Right cardiac atrium (tissue), 5 donors: ENCODE measurements at places on chromosomes 11 and 22.

DNA sequence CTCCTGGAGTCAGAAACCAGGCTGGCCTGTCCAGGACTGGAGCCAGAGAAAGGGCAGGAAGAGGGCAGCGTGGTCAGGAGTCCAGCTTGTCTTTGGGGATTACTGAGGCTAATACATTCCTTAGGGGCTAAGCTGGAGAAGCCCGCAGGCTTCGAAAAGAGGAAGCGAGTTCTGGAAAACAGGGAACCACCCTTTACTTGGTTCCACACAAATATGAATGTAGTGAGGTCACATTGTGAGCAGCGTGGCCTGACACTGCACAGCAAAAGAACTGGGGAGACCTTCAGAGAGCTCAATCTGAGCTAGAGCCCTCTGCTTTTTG is 132.3 kb downstream of the CEP164 start:
- DNase-seq = no peak

GRCh38 chr11:83656796-83657330 is 370.7 kb upstream of the CCDC90B start:
- DNase-seq = no peak

- DNase-seq = no peak
These were observed 128.8 kb downstream of the ST3GAL4 start for GRCh38 chr11:126484266-126484665.

DNA sequence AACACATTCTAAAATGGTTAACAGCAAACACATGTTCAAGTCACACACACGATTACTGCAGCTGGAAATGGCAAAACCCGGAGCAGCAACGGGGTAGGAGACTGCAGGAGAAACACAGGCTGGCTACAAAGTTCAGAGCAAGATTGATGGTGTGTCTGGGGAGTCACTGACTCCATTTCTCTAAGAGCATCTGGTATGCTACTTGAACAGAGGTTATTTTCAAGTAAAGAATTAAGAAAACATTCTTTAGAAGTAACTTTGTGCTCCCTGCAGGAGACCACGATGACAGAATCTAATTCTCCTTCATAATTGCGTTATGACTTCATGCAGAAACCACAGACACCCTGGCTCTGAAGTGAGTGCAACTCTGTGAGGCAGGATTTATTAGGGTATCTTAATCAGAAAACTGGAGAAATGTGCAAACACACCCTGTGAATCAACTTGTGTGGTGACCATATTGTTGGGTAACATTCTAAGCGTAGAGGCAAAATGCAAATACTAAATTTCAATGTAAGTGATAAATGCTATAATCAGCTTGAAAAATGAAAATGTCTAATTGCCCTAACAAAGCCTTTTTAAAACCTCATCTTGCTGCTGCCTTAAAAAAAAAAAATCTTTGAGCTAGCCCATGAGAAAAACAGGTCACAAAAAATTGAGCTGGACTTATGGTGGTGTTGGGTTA is 303.0 kb downstream of the CADM1 start:
- no peak for DNase-seq

- DNase-seq = no peak
These were observed 21.8 kb downstream of the NF2 start for GRCh38 chr22:29625090-29625825.

DNA sequence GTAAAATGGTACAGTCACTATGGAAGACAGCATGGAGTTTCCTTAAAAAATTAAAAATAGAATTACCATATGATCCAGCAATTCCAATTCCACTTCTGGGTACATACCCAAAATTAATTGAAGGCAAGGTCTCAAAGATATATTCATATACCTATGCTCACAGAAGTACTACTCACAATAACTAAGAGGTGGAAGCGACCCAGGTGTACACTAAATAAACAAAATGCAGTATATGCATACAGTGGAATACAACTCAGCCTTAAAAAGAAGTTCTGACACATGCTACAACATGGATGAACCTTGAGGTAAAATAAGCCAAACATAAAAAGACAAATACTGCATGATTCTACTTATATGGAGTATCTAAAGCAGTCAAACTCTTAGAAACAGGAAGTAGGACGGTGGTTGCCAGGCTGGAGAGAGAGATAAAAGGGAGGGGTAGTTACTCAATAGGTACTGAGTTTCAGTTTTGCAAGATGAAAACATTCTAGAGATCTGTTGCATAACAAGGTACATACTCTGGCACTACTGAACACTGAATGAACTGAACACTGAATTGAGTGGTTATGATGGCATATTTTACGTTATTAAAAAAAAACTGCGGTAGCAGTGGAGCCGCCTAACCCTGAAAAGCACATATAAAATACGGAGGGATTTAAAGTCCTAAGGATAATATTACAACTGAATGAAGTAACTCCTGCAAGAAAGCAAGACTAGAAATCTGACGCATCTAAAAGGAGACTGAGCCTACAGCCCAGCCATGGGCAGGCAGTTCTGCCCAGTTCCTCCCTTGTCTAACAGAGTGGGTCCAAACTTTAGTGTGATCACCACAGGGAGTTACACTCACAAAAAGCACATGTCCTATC is 12.8 kb downstream of the DGCR2 start:
- DNase-seq = no peak

- no peak for DNase-seq
These were observed 745.9 kb upstream of the TENM4 start for GRCh38 chr11:80186692-80187091.

- DNase-seq = no peak
These were observed 57.9 kb downstream of the C11orf58 start for GRCh38 chr11:16796311-16796710.

- no peak for DNase-seq
These were observed 53.9 kb downstream of the NCAM1 start for GRCh38 chr11:113015098-113015455.

GRCh38 chr11:81098471-81098870 is 1635.2 kb downstream of the FAM181B start:
- DNase-seq = no peak

DNA sequence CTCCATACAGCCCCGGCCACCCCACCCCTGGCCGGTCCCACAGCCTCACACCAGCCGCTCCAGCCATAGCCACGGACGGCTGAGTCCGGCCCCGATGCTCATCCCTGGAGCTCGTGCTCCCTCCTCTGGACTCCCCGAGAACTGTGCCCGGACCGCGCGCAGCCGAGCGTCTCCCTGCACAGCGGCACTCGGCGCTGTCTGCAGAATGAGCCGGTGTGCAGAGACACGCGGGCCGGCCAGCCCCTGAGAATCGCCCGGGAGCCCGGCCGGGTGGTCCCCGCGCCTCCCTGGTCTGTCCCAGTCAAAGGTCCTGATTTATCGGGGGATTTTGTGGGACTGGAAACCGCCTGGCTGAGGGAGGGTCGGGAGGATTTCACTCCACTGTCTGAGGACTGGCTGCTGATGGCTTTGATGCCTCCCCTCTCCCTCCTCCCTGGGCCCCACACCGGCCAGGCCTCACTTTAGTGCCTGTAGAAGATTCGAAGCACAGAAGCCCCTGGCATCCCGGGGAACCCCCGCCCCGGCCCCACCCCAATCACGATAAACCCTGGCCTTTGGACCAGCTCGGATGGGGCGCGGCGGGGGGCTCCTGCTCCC is 102.7 kb downstream of the BRD1 start:
- peak; percentile 49 for DNase-seq

GRCh38 chr11:69299572-69299971 is 5.6 kb downstream of the MYEOV start:
- no peak for DNase-seq

- DNase-seq = no peak
These were observed 7.4 kb downstream of the C1QTNF6 start for GRCh38 chr22:37180531-37181231.

DNA sequence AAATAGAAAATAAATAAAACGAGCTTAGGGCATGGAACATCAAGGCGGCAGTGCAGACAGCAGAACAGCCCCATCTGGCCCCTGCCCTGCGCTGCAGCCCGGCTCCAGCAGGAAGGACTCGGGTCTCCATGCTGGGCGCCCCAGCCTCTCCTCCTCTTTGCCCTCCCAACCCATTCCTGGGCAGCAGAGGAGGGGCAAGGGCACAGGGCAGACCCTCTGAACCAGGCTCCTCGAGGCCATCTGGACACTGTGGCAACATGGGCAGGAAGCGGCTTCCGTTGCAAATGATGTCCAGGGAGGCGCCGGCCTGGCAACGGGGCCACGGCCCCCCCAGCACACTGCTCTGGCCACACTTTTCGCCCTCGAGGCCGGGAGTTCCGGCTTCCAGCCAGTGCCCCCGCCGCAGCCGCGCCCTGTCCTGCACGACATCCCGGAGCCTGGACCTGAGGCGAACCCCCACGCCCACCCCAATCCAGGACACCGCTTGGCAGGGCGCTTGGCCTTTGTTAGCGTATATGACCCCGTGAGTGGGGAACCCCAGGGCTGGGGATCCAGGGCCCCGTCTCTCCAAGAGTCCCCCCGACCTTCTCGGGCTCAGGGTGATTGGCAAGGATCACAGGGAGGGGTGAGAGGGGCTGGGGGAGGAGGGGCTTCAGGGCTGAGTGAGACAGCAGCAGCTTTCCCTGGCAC is 192.1 kb downstream of the IGLL1 start:
- DNase-seq = no peak

- no peak for DNase-seq
These were observed 84.7 kb upstream of the HEPHL1 start for GRCh38 chr11:93936460-93936859.

GRCh38 chr11:76632492-76632891 is 38.1 kb downstream of the LRRC32 start:
- DNase-seq = no peak

DNA sequence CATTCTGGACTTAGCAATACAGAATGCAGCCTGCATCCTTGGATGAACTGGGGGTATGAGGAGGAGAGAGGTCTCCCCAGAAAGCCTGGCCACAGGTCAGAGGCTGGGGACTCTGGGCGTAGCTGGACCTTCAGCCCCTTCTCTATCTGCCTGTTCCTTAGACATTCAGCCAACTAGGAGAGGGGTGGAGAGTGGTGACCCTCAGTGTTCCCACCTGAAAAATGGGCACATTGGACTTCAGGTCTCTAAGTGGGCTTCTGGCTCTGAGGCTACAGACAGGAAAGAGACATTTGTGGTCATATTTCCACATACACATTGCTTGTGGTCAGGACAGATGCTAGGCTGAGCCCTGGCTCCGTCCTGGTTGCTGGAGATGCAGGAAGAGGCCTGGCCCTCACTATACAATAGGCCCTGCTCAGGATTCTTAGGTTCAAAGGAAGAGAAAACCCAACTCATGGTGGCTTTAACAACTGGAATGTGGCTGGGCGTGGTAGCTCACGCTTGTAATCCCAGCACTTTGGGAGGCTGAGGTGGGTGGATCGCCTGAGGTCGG is 30.1 kb upstream of the CBX7 start:
- no peak for DNase-seq

DNA sequence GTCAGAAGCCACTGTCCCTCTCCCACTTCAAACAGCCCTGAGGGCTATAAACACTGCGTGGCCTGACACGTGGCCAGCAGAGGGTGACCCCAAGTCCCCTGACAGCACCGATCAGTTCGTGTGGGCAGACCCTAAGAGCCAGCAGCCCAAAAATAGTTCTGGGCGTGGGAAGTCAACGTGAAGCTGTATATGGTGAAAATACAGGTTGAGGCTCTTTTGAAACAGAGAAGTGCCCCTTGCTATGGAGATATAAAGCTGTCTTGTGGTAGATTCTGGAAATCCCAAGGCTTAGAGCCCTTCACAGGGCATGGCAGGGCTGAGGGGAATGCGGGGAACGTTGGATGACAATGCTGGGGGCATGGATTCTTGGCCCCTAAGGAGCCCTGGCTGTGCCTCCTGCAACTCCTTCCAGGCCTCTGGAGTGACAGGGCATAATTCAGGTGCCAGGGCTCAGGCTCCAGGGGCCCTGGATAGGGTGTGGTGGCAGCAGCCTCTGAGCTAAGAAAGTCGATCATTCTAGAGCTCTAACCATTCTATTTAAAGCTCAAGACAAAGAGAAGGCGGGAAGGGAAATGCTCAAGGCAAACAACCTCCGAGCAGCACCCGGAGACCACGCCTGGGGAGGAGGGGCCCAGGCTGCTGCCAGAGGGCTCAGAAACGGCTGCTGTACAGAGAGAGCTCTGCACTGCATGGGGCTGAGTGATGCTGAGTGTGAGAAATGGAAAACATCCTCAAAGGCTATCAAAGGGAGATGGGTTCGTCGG is 60.4 kb upstream of the CD5 start:
- DNase-seq = peak; percentile 74

GRCh38 chr11:47413351-47413750 is 5.0 kb downstream of the SLC39A13 start:
- no peak for DNase-seq

- no peak for DNase-seq
These were observed 29.3 kb downstream of the SHANK2 start for GRCh38 chr11:71223081-71223405.

DNA sequence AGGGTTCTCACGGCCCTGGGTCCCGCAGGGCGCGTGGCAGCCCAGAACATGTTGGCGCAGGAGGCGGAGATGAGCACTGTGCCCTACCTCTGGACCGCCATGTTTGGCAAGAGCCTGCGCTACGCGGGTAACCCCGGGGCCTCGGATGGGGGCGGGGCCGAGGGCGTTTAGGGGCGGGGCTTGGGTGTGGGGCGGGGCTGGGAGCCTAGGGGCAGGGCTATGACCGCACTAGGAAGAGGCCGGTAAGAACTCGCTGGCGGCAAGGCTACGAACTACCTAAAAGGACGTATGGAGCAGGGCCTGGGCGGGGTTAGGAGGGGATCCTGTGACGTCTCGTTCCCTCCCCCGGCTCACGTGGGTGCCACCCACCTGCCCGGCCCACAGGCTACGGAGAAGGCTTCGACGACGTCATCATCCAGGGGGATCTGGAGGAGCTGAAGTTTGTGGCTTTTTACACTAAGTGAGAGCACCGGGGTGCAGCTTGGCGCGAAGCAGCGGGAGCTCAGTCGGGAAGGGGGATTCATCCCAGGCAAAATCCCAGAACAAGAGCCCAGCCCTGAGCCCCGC is 2.8 kb upstream of the LZTR1 start:
- peak; percentile 88 for DNase-seq

- DNase-seq = no peak
These were observed 25.9 kb upstream of the POU2AF3 start for GRCh38 chr11:111272420-111272819.

GRCh38 chr11:86449993-86450629 is 75.4 kb downstream of the CCDC81 start:
- no peak for DNase-seq

GRCh38 chr11:128628325-128628673 is 40.9 kb upstream of the ETS1 start:
- DNase-seq = no peak

GRCh38 chr22:27283714-27284113 is 517.8 kb downstream of the MN1 start:
- no peak for DNase-seq

- no peak for DNase-seq
These were observed 45.0 kb downstream of the DLG2 start for GRCh38 chr11:85582111-85582510.

DNA sequence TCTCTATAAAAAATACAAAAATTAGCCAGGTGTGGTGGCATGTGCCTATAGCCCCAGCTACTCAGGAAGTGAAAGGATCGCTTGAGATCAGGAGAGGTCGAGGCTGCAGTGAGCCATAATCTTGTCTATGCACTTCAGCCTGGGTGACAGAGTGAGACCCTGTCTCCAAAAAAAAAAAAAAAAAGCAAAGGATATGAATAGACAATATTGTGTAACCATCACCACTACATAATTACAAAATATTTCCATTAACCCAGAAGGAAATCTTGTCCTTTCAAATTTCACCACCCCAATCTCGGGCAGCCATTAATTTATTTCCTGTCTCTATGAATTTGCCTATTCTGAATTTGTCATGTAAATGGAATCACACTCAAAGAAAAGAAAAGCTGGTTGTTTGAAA is 21.2 kb downstream of the RSF1 start:
- no peak for DNase-seq
